CD4-positive, alpha-beta T cell (primary cell): ENCODE measurements at places on chromosomes 6 and 20. TPM values are rescaled to one million over a fixed set of nuclear protein-coding genes. Genes with fewer than 3 reads are reported as not detected.

CST4 gene
- total RNA-seq: not detected

GRCh38 chr6:30735668-30736314 is 6.7 kb downstream of the FLOT1 start:
- H3K36me3 ChIP-seq: peaks cover 55% of the 10 kb centered on the region
- H3K4me3 ChIP-seq: no peak overlapping the region
- H3K27me3 ChIP-seq: no peaks in the 10 kb centered on the region
- peaks cover 67% of the 10 kb centered on the region for H3K4me1 ChIP-seq
- no peak overlapping the region for H3K27ac ChIP-seq

- H3K4me1 ChIP-seq: no peaks in the 10 kb centered on the region
- no peaks in the 10 kb centered on the region for H3K27me3 ChIP-seq
- H3K4me3 ChIP-seq: no peak overlapping the region
- no peak for DNase-seq
- no peak overlapping the region for H3K27ac ChIP-seq
Observed at GRCh38 chr6:117352466-117353081, 73.2 kb downstream of the ROS1 start.

DNA sequence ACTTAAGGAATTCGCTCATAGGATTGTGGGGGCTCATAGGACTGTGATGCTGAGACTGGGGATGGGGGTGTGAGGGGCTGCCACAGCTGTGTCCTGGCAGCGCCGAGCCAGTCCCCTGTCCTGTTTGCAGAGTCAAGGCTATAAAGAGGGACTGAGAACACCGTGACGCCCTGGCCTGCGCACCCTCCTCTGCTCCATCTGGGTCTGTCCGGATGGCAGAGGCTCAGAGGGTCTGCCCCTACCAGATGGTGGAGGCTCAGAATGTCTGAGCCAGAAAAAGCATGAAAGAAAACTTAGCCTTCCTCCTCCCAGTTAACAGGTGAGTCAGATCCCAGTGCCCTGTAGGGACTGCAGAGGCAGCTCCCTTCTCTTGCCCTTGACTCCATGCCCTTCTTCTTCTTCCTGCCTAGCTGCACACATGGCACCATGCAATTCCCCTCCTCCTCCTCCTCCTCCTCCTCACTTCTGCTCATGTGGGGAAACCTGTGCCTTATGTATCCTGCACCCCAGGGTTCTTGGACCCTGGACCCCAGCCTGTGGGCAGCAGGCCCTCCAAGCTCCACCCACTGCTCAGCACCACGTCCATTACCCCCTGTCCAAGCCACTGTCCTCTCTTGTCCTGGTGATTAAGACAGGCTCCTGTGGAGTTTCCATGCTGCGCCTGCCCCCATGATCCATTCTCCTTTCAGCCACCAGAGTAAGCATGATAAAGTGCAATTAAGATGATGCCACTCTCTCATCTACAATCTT is 410.0 kb upstream of the SULF2 start:
- no peaks in the 10 kb centered on the region for H3K36me3 ChIP-seq
- DNase-seq: no peak
- H3K4me1 ChIP-seq: no peaks in the 10 kb centered on the region

DNA sequence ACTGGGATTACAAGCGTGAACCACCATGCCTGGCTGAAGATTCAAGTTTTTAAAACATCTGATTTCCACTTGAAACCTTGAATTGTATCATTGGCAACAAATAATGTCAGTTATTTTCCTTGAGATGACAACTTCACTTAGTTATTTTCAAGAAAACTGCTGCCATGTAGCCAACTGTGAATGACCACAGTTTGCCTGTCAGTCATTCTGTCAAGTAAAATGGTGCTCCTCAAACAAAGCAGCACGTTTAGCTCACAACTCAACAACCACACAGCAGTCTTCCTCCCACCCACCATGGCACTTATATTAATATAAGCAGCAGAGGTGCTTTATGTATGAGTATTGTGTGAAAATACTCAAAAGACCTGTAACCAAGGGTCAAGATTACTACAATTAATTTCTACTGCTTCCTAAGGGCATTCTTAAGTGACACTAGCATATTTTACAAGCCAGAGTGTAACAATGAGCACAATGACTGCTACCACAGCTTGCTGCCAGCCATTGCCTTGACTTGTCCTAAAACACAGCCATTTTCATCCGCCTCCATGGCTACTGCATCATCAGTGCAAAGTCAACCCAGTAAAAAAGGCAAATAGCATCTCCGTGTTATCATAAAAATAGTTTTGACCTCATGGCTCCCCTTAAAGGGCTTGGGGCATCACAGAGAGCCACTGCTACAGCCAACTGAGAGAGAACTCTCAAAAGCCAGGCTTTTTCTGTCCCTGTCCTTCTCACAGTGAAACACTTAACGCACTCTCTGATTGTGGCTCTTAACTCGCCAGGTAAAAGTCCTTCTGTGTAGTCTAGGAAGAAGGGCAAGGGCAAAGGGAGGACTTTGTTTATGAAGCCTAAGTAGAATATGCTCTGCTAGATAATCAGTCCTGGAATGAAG is 96.4 kb upstream of the TAB2 start:
- no peaks in the 10 kb centered on the region for H3K36me3 ChIP-seq
- DNase-seq: no peak
- no peak overlapping the region for H3K4me3 ChIP-seq
